ENCODE measurements at places on chromosomes 16 and 17.

- no peak for DNase-seq
Measured at GRCh38 chr16:53085931-53086421, 31.2 kb downstream of the CHD9 start.

GRCh38 chr16:31351942-31352325 lies 3.0 kb upstream of the ITGAX start:
- no peak for DNase-seq

GRCh38 chr16:85308611-85309540 lies 196.6 kb upstream of the CIBAR2 start:
- DNase-seq = no peak

GRCh38 chr16:10847176-10847575 lies 28.6 kb upstream of the TVP23A start:
- DNase-seq = no peak

- no peak for DNase-seq
Measured at GRCh38 chr17:19672009-19672750, 23.6 kb downstream of the ALDH3A2 start.

DNA sequence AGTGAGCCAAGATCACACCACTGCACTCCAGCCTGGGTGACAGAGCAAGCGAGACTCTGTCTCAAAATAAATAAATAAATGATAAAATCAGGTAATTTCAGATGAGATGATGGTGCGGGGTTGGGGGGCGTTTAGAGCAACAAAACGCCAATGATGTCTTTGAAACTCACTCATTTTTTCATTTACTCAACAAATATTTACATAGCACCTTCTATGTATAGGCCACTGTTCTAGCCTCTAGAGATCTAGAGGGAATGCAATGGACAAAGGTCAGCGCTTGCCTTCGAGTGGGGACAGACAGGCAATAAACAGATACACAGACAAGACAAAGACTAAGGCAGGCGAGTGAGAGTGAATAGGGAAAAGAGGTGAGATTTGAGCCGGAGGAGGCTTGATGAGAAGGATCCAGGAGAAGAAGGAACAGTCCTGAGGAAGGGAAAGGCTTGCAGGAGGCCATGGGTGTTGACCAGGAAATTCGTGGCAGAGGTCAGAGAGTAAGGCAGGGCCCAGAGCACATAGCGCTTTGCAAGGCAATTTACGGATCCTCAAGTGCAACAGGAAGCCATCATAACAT lies 14.1 kb downstream of the ALDH3A1 start:
- no peak for DNase-seq

GRCh38 chr16:11319529-11320146 lies 25.6 kb upstream of the RMI2 start:
- no peak for DNase-seq

- DNase-seq = no peak
Measured at GRCh38 chr17:74360899-74361229, 804 bp downstream of the BTBD17 start.

- DNase-seq = no peak
Measured at GRCh38 chr16:31064882-31065461, 9.1 kb downstream of the ZNF668 start.

DNA sequence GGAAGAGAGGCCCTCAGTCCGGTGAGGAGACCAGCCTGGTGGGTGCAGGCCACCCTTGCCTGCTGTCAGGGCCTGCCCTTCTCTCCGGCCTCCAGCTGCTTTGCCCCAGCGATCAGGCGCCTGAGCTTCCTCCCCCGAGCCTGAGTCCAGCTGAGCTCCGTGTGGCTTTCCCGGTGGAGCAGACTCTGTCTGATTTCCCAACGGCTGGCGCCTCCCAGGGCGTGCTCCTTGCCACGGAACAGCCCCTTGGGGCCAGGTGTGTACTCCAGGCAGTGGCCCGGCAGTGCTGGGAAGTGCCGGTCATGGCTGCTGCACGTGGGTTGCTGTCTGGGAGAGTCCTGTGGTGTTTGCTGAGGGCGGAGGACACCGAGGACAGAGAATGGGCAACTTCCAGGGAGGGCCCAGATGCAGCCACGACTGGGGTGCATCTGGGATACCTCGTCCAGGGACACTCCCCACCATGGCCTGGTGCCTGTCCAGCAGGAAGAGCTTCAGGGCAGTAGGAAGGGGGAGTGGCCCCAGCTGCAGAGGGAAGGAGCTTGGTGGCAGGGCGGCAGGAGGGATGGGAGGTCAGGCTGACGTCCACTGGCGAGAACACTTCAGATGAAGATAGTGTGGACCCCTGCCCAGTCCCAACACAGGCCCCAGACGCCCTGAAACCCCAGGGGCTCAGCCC lies 22.5 kb downstream of the METRNL start:
- no peak for DNase-seq

GRCh38 chr17:78142119-78142861 lies 3.9 kb upstream of the C17orf99 start:
- no peak for DNase-seq

DNA sequence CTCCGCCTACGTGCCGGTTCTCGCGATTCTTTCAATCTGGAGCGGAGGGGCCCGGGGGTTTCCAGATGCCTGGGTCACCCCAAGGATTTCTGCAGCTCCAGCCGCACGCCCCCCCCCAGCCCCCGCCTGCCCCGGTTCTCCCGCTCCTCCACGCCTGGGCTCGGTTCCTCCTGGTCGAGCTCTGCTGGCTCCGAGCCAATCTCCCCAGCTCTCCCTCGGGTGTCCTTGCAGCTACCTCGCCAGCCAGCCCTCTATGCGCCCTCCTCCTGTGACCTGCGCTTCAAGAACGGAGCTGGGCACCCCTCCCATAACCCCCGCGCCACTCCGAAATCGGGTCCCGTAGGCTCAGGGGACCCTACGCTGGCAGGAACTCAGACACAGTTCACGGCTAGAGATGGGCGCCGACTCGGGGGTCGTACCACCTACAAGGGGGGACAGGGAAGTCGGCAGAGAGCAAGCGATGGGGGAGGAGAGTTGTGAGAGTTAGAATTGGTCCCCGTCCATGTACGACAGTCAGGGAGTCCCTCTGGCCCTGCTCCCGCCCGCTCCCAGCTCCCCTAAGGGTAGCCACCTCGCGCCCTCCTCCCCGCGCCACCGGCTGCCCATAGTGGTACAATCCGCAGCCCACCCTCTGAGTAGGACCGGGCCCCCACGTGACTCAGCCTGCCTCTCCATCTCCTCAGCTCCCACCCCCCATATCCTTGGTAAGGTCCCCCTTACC lies 961 bp downstream of the FGF11 start:
- no peak for DNase-seq

DNA sequence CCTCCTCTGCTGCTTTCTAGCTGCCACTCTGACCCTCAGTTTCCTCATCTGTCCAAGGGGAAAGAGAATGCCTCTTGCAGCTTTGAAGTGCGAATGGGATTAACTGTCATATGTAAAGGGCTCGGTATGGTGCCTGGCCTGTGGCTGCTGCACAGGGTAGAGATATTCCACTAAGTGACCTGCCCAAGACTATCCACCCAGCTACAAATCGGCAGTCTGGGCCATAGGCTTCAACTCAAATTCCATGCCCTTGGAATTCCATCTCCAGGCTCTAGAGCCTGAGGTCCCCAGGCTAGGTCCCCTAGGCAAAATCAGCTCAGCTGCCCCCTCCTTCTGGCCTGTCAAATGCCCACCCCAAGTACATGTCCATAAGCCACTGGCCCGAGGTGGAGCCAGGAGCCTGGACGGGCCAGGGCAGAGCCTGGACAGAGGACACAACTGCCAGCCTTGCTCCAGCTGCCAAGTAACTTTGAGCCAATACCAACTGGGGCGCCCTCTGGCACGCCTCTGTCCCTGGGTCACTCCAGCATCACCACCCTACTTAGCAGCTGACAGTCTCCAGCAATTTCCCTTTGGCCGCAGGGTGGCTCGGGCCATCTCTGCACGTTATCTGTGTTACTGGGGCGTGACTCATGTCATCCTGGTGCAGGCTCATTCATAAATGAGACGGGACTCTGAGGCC lies 57.2 kb downstream of the SDK2 start:
- DNase-seq = no peak

GRCh38 chr16:626787-627453 lies 3.9 kb upstream of the WFIKKN1 start:
- no peak for DNase-seq

DNA sequence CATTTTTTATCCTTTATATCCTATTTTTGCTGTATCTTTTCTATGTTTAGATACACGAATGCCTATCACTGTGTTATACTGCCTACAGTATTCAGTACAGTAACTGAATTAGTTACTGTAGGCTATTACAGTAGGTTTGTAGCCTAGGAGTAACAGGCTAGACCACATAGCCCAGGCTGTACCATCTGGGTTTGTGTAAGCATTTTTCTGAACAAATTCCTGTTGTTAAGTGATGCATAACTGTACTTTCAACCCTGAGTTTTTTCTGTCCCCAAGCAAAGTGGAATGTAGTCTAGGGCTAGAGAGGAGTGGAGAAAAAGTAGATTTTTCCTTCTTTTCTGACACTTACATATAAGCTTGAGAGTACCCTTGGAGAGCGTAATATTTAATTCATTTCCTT lies 282.1 kb downstream of the HS3ST3B1 start:
- DNase-seq = no peak
